Breast epithelium (tissue), 4 donors: ENCODE measurements at places on chromosomes 5 and 9.
A peak's percentile ranks its signal among the peaks of the same experiment; 100 is the strongest.

GRCh38 chr9:133514460-133515239 is 10.1 kb downstream of the MYMK start:
- DNase-seq: no peak

DNA sequence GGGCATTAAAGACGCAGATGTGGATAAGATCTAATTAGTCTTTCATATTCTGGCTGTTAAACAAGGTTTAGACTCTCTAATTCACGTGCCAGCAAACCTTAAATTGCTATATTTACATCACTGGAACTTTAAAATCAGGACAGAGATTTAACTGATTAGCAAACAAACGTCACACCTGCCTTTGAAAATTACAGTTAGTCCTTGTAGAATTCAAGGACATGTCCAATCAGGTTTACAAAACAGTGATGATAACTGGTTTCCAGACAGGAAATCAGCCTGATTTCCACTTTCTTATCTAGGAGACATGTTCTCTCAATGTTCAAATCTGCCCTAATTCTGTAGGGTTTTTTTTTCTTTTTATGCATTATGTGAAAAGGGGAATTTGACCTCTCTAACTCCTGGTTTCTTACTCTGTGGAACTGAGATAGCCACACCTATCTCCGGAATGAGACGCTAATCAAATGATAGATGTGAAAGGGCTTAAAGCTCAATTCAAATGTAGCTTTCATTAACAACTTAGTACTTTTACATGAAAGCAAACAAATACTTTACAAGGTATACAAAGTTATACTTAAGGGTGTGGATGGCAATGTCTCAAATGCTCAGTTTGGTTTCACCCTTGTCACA is 26.5 kb downstream of the SPINK5 start:
- DNase-seq: no peak

GRCh38 chr9:17589771-17590170 is 10.9 kb downstream of the SH3GL2 start:
- DNase-seq: no peak

DNA sequence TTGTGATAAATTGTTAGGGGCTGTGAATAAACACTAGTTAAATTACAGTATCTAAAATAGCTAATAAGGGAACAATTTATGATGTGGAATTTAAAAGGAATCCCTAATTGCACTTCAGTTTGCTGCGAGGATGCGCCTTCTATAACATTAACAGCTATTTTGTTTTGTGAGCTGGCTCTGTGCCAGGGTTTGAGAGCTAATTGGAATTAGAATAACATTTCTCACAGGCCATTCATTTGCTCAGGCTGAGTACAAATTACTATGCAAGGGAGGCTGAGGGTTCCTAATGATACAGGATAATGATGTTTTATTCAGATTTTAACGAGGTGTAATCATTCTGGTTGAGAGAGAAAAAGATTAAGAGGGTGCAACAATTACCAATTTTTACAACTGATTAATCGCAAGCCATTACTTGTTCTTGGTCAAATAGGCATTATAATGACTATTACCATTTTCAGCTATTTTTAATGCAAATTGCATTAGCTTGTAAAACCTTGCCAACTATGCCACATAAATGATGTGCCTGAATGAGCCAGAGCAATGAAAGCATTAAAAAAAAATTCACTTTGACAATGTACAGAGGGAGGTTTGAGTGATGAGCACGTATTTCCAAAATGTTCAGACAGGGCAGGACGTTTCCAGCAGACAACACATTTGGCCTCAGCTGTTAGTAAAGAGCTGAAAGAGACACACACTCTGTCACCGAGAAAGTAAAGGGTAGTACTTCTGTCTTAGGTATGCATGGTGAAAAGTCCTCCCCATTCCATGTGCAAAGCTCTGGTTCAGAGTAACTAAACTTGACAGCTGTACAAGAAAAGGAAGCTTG is 576.5 kb downstream of the TLE1 start:
- no peak for DNase-seq

- no peak for DNase-seq
Observed at GRCh38 chr5:147046281-147046680, 167.7 kb upstream of the PPP2R2B start.

DNA sequence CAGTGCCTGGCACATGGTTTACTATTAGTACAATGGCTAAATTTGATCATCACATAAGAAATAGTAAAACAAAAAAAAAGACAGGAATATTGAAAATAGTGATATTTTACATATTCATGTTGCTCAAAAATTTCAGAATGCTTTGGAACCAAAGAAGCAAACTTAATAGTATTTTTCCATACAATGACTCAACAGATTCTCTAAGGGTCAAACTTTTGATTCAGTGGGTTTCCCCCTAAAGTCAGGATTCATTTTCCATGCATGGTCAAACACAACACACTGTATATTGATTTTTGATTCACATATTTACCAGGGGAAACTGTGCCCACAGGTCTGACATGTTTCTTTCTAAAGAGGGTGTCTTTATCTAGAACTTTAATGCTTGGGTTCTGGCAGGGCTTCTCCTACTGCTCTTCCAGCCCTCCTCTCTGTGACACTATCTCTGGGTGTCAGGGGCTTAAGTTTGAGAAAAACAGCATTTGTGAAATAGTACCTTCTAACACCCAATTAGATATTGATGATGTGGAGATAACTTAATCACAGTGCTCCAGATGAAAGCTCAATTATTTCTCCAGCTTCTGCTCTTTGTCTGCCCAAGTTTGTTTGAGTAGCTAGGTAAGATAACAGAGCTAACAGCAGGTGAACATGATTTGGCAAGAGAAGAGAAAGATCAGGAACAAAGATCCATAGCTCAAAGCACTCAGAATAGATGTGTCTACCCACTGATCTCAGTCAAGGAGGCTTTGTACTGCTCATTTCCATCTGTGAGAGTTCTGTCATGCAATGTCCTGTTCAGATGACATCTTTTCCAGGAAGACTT is 35.5 kb upstream of the ELL2 start:
- no peak for DNase-seq

DNA sequence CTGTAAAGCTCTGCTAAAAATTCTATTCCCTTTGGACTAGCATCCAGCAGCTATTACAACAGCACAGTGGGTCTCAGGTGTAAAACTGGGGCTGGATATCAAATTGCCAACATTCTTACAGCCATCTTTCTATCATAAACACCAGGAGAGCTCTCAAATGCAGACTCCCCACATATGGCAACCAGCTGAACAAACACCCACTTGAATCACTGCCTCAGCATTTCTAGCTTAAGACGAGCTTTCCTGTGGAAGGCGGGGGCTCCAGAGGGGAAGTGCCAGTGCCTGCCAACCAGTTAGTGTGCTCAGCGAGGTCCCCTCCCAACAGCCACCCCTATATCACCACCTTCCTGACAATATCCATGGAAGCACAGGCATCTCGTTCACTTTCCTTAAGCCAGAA is 62.2 kb downstream of the IPPK start:
- DNase-seq: no peak

- DNase-seq: no peak
Observed at GRCh38 chr9:12776513-12777055, 1.8 kb downstream of the LURAP1L start.

DNA sequence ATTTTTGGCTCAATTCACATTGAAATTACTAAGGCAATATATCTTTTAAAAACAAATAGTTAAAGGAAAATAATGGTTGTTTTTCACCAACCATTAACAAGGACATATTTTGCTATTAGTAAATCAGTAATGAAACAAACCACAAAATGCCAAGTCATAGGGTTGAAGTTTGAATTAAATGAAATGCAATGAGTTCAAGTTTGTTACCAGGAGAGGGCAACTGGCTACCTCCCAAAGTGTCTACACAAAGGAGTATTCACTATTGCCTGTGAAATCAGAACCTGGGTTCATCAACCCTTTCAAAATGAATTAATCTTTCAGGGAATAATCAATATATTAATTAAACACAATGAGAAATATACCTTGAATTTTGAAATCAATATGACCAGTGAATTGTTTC is 138.4 kb upstream of the DMRTA1 start:
- DNase-seq: no peak

DNA sequence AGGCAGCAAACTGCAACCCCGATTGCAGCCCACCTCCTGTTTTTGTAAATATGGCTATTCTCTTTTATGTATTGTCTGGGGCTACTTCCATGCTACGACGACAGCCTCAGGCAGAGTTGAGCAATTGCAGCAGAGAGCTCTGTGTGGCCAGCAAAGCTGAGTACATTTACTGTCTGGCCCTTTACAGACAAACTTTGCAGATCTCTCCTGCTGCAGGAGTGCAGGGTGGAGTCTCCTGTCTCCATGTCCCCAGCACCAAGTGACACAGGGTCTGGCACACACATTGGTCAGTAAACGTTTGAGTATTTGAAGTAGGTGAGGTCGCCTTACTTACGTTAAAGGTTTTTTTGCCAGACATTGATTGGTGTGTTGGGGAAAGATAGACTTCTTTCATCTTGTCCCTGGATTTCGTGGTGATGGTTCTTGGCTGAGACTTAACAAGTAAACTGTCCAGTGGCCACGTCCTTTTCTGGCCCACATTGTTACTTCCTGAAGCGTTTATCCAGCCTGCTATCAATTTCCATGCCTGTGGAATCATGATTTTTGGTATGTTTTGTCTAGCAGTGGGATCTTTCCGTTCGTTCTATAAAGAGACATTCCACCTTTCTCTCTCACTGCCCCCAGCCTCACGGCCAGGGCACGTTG is 27.2 kb downstream of the PRRC2B start:
- DNase-seq: peak; percentile 53

- DNase-seq: no peak
Observed at GRCh38 chr9:96186591-96187011, 115.4 kb downstream of the HSD17B3 start.

DNA sequence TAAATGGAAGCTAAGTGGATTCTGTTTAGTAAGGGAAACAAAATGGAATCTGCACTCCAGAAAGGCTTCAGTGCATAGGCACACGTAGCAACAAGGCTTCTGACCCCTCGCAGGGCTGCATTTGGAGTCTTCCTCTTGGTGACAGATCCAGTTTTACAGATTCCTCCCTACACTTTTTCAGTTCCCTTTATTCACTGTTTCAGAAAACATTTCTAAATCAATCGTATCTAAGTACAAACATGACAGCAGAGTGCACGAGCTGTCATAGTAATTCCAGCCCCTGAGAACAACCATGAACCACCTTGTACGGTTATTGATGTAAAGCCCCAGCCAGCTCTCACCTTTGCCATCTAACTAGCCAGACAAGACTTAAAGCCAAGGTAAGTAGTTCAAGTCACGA is 491.6 kb downstream of the SEMA5A start:
- no peak for DNase-seq

GRCh38 chr9:17588395-17588794 is 9.5 kb downstream of the SH3GL2 start:
- no peak for DNase-seq

DNA sequence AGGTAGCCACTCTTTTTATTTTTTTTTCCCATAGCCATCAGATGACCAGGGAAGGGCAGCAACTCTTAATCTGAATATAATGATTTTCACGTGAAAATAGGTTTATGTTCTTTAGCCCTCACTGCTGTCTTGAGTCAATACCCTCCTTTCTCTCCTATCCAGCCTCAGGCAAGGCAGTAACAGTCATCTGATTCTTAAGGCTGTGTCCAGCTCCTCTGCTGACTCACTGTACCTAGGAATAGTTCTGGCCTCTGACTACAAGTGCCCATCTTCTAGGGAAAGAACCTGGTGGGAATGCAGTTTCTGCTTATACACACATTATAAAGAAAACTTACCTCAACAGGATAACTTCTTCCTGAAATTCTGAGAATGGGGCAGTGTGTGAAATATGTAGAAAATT is 30.7 kb downstream of the DHX29 start:
- no peak for DNase-seq

DNA sequence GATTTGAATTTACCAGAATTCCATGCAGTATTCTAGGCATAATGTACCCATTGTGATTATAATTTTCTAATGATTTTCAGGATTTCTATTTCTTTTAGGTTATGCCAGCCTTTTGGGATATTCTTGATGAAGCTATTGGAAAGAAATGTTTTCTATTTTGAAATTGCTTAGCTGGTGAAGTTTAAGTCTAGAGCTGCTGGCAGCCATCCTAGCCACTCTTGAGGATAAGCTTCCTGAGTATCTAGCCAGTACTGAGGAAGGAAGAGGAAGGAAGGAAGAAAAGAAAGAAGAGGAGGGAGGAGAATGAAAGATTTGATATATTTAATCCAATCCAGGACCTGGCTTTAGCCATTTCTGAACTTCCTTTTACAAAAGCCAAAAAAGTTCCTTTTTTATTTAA is 142.1 kb upstream of the DAB2 start:
- DNase-seq: no peak

- DNase-seq: no peak
Observed at GRCh38 chr5:37839407-37840052, at the start of gene GDNF. Gene GDNF (minus strand): TSS chr5:37840041. CDS start chr5:37834796, 5,245 bp downstream.

DNA sequence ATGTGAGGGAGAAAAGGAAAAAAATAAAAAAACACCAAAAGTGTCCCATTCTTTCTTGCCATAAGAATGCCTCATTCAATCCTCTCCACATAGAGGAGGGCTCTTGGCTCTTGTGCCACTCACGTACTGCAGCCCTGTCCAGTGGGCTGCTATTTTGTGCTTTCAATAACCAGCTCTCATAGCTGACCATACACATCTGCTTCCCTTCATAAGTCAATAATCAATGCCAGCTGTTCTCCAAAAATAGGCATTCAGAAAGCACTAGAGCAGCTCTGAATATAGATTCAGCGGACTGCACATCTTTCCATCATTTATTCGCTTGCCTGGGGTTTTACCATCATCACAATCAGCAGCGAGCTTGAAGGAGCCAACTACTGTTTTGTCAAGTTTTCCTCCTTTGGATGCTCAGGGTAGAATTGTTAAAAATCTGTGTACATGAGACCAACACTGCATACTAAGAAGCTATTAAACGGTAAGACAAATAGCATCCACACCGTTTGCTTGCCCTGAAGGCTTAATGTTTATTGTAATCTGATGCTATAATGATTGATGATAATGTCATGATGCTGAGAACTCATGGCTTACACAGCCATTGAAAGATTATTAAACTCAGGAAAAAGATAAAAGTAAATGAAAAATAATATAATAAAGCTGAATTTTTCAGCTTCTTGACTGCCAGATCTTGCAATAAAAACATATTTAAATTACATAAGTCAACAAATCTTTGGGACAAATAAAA is 80.0 kb downstream of the OXCT1 start:
- no peak for DNase-seq

DNA sequence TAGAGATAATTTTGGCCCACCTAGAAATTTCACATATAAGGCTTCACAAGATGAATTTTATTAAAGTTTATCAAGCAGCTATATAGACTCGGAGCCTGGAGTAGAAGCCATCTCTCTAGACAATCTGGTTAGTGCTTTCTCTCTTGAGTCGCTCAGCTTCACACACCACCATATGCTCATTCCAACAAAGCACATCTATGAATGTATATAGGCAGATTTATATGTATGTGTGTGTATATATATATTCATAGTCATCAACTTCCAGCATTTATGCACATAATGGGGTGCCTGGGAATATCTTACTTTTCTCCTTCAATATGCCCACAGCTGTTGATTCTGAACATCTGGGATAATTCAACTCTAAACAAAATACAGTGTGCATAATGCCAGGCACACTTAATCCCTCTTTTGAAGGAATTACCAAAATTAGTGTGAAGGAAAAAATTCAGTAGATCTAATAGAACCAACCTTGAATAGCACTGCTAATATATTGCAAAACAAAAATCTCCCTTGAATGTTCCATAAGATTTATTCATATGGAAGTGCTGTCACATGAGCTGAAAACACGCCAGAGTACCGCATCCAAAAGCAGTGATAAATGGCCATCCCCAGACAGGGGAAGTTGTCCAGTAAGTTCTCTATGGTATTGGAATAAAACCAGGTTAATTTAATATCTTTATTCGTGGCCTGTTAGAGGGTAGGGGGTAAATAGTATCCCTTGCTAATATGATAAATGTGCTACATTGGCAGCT is 56.0 kb upstream of the MOCS2 start:
- no peak for DNase-seq

- no peak for DNase-seq
Observed at GRCh38 chr5:55507574-55507973, 27.2 kb downstream of the PLPP1 start.
